ENCODE measurements at places on chromosomes 2 and 18.

DNA sequence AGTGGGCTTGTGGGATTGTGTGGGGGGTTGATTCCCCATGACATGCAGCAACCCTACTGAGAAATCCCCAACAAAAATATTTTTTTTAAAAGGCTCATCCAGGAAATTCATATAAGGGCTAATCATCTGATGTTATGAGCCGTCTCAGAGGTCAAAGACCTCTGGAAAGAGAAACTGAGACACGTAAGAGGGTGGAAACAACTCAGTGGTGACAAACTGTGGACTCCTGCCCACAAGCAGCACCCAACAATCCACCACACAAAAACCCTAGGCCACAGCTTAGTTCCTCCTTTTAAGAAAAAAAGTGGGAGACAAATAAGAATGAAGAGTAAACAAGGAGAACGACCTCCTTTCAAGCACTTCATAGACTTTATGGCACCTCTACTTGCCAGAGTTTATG lies 1096.1 kb upstream of the NRXN1 start:
- DNase-seq, result no peak

DNA sequence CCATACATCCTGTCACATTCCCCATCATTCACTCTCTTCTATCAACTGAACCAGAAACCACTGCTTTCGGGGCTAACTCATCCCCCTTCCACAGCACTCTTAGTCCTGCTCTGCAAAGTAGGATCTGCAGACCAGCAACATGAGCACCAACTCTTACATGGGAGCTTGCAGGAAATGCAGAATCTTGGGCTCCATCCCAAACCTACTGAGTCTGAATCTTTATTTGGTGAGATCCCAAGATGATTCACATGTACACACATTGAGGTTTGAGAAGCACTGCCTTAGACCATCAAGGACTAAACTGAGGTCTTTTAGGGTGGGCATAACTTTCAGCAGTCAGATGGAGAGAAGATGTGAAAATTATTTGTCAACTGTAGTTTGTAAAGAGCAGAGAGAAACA lies 235.6 kb upstream of the EPHA4 start:
- DNase-seq, result no peak

DNA sequence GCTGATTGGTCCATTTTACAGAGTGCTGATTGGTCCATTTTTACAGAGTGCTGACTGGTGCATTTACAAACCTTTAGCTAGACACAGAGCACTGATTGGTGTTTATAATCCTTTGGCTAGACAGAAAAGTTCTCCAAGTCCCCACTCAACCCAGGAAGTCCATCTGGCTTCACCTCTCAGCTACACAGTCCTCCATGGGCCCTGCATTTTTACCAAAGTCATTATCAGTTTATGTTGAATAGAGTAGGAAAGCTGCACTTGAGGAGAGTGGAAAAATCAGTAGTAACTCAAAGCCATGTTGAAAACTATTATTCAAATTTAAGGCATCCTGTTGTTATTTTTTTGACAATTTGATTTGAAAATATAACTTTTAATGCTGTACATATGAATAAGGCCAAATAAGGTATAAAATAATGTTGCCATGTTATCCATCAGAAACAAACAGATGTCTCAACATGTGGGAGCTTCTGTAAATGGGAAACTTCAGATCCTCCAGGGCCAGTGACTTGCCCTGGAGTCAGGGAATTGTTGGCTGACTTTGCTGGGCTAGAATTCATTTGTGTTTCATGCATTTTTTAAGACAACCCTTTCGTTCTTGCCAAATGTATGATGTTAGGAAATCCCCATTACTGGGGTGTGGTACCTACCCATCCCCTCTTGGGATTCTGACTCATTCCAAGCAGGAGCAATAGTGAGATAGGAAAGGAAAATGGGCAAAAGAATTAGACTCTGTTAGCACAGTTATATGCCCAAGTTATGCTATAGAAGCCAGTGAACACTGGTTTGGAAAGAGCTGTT lies 37.8 kb upstream of the CCDC195 start:
- DNase-seq, result no peak

DNA sequence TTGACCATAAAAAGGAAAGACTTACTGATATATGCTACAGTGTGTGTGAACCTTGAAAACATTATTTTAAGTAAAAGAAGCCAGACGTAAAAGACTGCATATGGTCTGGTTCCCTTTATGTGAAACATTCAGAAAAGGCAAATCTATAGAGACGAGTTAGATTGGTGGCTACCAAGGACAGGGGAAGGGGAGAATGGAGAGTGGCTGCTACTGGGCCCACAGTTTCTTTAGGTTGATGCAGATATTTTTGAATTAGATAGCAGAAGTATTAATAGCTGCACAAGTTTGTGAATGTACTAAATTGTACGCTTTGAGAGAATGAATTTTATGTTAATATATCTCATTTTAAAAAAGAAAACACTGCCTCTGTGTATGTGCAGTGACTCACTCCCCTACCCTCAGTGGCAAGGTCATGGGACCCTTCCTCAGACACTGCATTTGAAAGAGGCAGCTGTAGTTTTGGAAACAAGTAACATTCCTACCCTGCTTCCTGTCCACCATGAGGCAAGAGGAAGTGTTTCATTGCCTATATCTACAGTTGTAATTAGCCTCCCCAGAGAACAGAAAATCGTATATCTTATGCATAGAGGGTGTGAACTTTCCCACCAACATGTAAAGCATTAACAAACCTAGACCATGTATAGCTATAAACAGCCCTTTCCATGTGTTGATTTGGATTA lies 29.8 kb upstream of the ARMC9 start:
- DNase-seq, result no peak

DNA sequence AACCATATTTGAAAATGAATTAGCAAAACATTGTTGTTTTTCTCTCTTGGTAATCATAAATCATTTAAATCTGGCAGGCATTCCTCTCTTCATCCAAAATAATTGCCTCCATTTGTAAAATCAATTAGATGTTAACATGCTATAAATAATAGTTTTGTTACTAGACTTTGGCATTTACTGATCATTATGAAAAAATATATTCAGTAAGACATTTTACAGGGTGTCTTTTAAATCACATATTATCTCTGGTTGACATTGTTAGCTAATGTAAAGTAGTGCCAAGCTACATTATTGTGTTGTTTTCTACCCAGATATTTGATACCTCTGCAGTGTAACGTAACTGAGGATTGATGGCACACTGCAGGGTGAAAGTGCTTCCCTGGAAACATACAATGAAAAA lies 31.8 kb upstream of the DLX1 start:
- no peak for DNase-seq

- DNase-seq, result peak; percentile 17
Observed at GRCh38 chr2:47050021-47050760, 104.9 kb downstream of the STPG4 start.
